ENCODE measurements at places on chromosomes 4 and X.

- DNase-seq, result no peak
Measured at GRCh38 chr4:121390335-121390734, 9.5 kb upstream of the QRFPR start.

- no peak for DNase-seq
Measured at GRCh38 chrX:22800360-22800759, 199.4 kb upstream of the DDX53 start.

DNA sequence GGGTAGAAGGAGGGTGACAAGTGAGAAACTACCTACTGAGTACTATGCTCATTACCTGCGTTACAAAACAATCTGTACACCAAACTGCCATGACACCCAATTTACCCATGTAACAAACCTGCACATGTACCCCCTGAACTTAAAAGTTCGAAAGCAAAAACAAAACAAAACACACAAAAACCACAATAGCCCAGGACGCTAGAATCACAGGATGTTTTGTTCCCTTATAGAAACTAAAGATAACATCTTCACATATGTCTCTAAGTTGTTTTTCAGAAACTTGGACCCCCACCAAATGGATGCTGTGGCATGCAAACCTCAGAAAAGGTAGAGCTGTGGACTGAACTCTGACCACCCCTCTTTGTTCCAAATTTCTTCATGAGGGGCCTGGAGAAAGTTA, 25.2 kb upstream of the PNMA5 start:
- DNase-seq, result no peak

GRCh38 chr4:177190995-177191580, 118.6 kb upstream of the NEIL3 start:
- DNase-seq, result no peak

- no peak for DNase-seq
Measured at GRCh38 chr4:43238008-43238407, 345.5 kb downstream of the GRXCR1 start.

- DNase-seq, result no peak
Measured at GRCh38 chr4:162497564-162498167, 333.9 kb upstream of the FSTL5 start.

DNA sequence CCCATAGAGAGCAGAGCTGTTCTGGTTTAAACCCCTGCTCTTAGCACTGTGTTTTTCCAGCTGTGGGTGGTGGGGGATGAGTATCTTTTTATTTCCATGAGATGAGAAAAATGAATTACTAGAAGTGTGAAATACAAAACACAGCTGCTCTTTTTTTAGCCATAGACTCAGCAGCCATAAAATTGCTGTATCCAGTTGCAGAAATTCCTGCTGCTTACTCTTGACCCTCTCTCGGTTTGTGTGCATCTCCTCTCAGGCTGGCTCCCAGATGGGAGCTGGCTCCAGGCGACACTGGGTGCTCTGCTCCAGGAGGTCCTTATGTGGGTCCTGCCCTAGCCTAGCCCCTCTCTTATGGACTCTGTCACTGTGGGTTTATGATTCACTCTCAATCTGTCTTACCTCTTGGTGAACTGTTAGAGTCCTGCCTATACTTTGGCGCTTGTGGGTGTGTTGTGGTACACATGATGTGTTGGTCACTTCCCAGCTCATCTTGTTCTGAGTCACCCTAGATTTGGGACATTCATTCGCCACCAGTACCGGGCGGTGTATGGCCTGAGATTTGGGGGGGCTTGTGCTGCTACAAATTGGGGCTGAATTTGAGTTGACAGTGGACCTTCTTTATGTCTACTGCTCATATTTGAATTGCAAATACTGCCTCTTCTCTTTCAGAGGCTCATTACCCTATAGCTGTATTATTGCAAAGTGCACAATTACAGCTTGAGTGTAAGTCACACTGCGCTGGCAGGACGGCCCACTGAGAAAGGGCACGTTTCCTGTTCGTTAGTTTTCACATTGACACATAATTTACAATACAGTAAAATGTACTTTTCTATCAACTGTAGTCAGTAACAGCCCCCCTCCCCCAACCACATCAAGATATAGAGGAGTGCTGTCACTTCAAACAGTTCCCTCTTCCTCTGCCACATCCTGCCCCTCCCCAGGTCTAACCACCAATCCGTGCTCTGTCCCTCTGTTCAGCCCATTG, 46.9 kb upstream of the MSANTD1 start:
- DNase-seq, result peak; percentile 45

DNA sequence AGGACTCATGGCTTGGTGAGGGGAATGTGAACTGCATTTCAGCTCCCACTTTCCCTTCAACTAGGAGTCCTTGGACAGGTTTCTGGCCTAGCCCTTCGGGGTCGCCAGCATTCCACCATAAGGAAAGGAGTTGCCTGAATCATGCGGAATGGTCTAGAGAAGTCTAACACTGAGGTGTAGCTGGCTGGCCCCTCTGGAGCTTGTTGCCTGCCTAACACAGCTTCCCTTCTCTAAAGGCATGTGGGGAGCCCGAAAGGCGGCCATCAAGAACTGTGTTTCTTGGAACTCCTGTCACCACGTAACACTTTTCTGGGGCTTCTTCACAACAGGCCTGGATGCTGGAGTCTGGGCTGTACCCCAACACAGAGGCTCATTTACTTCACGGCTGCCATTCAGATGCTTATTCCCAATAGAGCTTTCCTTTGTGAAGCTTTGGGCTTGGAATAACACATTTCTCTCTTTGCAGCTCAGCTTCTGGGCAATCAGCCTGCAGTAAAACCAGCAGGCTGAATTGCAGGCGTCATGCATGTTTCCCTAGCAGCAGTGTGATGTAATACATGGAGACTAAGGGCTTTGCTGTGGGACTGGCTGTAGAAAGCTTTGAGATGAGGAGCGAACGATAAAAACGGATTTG, 5.4 kb downstream of the GABRQ start:
- DNase-seq, result no peak

DNA sequence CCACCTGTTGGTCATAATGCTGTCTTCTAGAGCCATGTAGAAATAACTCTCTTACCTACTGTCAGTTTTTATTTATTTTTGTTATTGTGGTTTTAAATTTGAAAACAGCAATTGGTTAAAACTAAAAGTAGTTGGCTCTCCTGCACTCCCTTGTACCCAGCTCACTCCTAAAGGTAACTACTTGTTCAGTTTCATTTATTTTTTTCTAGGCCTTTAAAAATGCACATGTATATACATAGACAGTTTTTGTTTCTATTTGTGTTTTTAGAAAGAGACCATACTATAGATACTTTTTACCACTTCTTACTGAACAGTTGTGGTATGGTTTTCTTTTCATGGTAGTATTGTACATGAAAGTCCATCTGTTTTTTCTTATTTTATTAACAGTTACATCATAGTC, 16.8 kb downstream of the SMAD1 start:
- DNase-seq, result no peak

All from stimulated activated CD4-positive, alpha-beta T cell treated with anti-CD3 and anti-CD28 coated beads, Interleukin-4, amount 100 ng/mL, for 1 hour (primary cell).